ENCODE measurements at places on chromosomes 7 and 10. TPM values are rescaled to one million over a fixed set of nuclear protein-coding genes. Genes with fewer than 3 reads are reported as not detected.

The METTL27 gene
- polyA plus RNA-seq = 3.5 TPM

The LRMDA gene
- 17.1 TPM for polyA plus RNA-seq

The SRRM3 gene
- 2.3 TPM for polyA plus RNA-seq

DNA sequence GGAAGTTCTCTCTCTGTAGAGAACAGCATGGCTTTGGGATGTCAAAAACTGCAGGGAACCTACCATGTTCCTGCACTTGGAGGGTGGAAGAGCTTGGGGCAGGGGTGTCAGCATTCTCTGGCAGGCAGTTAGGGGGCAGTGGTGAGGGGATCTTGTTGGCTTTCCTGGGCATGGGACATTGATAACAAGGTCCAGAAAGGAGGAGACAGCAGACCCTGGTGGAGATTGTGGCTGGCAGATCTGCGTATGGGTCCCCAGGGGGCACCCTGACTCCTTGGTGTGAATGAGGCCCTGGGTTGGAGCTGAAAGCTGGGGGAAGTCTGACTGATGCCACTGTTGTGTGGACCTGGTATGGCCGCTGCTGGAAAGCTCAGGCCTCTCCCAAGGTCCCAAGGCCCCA lies 22.9 kb upstream of the CAMK2B start:
- no peak for DNase-seq

- no peak for DNase-seq
These were observed 49.4 kb downstream of the HTRA1 start for GRCh38 chr10:122510736-122511135.

DNA sequence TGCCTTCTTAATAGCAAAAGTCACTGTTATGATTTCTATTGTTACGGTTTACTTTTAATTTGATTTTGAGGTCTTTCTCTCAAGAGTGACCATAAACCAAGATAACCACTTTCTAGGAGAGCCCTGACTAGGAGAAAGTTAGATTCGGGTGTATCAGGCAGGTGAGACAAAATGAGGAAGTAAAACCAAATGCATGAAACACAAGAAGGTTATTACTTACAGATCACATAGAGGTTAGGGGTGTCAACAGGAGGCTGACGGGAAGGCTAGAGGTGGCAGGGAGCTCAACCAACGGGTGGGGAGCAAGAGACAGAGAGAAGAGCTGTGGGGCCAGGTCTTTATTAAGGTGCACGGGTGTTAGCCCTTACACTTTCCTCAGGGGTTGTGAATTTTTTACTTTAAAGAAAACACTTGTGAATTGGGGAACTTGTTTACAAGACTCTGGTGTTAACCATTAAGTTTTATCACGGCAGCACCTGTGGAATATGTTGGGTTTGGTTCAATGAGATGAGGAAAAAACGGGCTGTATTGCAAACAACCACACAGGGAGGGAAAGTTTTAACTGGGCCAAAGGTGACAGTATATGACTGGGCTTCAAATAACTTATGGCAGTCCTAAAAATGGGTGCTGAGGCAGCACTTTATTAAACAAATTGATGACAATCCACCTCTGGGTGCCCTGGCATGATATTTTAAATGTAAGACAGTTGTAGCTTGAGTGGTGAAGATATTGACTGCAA lies 154.9 kb downstream of the SDHAF3 start:
- DNase-seq = no peak

DNA sequence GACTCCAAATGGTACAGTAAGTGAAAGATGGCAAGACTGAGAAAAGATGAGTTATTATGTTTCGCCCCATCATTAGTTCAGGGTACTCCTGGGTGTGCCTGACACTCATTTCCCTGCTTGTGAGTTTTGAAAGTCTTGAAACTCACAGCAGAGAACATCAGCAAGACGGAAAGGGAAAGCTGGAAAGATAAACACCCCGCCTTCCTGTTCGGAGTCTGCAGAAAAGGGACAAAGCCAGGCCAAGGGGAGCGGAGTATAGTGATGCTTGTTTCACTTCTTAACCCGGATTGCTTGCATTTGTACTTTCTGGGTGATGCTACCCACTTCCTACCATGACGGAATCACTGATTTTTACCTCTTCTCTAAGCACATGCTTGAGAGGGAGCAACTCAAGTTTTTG lies 294.5 kb downstream of the FRMD4A start:
- DNase-seq = no peak

DNA sequence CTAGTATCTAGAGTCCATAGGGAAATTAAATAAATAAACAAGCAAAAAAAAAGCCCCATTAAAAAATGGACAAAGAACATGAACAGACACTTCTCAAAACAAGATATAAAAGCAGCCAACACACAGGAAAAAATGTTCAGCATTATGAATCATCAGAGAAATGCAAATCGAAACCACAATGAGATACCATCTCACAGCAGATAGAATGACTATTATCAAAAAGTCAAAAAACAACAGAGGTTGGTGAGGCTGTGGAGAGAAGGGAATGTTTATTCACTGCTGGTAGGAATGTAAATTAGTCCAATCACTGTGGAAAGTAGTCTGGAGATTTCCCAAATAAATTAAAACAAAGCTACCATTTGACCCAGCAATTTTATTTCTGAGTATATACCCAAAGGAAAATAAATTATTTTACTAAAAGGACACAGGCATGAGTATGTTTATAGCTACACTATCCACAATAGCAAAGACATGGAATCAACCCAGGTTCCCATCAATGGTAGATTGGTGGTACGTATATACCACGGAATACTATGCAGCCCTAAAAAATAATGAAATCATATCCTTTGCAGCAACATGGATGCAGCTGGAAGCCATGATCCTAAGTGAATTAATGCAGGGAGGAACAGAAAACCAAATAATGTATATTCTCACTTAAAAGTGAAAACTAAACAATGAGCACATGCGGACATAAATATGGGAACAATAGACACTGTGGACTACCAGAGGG lies 366.5 kb upstream of the SEMA3C start:
- no peak for DNase-seq

DNA sequence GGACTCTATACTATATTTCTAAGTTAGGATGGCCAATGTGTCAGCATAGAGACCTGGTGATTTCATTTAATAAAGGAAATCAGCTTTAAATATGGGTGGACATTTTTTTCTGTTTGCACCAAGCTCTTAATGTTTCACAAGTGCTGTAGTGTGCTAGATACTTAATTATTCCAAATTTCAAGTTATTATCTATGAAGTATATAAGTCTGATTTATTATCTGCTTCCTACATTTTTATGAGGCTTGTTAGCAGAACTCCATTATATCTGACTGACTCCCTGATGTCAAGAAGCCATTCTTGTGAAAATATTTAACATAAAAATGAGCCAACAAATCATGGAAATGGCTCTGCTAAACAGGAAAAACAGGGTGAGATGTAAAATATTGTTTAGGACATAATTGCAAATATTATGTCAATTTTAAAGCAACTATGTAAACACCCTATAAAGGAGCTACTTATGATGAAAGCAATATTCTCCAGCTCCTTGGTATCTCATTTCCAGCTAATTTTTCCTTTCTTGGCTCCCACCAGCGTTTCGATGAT lies 1415.2 kb downstream of the GATA3 start:
- no peak for DNase-seq

GRCh38 chr10:6722616-6723004 lies 142.5 kb upstream of the PRKCQ start:
- no peak for DNase-seq

- DNase-seq = peak; percentile 44
These were observed 933 bp downstream of the MDFIC start for GRCh38 chr7:114922652-114923402.

DNA sequence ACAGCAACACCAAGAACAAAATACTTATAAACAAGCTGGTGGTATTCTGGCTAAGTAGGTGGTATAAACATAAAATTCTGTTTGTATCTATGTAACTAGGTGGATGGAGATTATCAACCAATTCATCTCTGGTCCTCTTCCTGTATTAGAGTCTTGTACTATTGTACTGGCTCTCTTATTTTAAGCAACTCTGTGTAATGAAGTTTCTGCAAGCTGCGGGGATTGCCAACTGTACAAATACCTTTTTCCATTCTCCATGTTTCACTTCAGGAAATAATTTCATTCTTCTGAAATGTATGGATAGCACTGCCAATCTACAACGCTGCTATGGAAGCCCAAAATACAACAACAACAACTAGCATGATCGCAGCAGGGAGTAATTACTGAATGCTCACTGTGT lies 44.8 kb downstream of the JAZF1 start:
- no peak for DNase-seq
